ENCODE measurements at places on chromosomes 16 and 17. TPM values are rescaled to one million over a fixed set of nuclear protein-coding genes. Genes with fewer than 3 reads are reported as not detected.

Gene SLC13A2
- total RNA-seq: not detected

Gene PRSS53
- 2.0 TPM for total RNA-seq

Gene RHBDL3
- 0.05 TPM for total RNA-seq

Gene DNAI2
- total RNA-seq: not detected

Gene VAT1L
- total RNA-seq: 1.4 TPM

Gene VMO1
- 0.51 TPM for total RNA-seq
